KBM-7 (cell line): ENCODE measurements at places on chromosomes 4 and X.

GRCh38 chr4:167966143-167966542 is 126.2 kb upstream of the ANXA10 start:
- DNase-seq = no peak

- DNase-seq = no peak
Measured at GRCh38 chr4:149017002-149017734, 575.0 kb upstream of the NR3C2 start.

DNA sequence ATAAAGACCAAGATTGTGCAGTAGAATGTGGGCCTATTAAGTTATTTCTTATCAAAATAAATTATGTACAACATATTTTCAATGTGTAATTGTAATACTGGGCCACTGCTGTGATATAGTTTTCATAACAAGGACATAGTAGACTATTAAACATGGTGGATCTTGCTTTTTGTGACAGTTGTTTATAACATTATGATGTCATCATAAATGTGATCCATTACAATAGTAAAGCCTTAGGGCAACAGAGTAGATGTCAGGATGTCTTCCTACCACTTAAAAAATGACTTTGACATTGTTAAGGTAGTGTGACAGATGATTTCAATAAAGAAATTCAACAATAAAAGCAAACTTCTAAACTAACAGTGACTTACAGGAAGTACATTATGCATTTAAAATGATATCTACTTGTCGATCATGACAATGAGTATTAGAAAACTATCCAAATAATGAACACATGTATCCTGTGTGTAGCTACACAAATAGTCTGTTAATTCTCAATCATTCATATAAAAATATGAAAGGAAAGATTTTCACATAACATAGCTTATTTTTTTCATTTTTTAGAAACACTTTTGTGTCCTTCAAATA is 5.3 kb upstream of the AGA start:
- DNase-seq = no peak

DNA sequence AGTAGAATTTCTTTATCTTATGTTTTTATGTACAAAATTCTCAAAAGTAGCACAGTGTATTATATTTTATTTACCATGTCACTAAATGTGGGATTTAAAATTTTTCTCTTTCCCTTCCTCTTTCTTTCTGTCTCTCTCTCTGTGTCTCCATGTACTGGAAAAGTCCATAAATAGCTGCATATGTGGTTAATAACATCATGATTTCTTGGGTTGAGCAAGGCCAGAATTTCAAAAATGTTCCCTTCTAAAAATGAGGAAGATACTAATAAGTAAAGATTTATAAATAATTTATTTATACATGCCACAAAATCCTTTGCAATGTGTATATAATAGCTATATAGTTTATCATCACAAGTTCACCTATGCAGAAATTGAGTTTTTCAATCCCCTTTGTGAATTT is 29.1 kb upstream of the DKK2 start:
- DNase-seq = no peak

- no peak for DNase-seq
Measured at GRCh38 chr4:91171217-91171616, 1044.0 kb downstream of the CCSER1 start.

GRCh38 chrX:82695066-82695465 is 813.0 kb upstream of the POU3F4 start:
- DNase-seq = no peak

DNA sequence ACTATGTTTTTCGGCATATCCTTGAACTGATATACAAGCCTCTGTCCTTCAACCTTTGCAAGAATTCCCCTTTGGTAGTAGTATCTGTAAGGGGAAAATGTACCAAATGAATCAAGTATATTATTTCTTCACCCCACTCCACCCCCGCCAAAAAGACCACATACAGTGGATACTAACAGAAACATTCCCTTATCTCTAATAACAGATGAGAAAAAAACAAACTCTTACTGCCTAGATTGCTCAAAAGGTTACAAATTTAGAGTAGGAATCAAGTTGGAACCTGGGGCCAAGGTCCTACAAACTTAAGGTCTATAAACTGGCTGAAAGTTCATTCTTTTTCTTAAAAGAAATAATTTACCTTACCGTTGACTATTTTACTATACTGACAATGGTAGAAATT is 45.0 kb downstream of the NOCT start:
- no peak for DNase-seq

- DNase-seq = peak; percentile 39
Measured at GRCh38 chr4:41969671-41970070, 11.9 kb upstream of the DCAF4L1 start.

- no peak for DNase-seq
Measured at GRCh38 chr4:92189146-92189545, 114.6 kb upstream of the GRID2 start.

- DNase-seq = no peak
Measured at GRCh38 chr4:135197641-135198040, 996.1 kb upstream of the PABPC4L start.

GRCh38 chr4:139887962-139888735 is 222.5 kb downstream of the MGST2 start:
- DNase-seq = no peak
